MCF 10A (cell line): ENCODE measurements at places on chromosomes 11 and 22. TPM values are rescaled to one million over a fixed set of nuclear protein-coding genes. Genes with fewer than 3 reads are reported as not detected.

OR51E2 gene
- total RNA-seq = not detected in 2 replicates

GGTLC3 gene
- not detected in 2 replicates for total RNA-seq

RAB39A gene
- total RNA-seq = not detected in 2 replicates

HIC2 gene
- 2.2 and 2.5 TPM in 2 replicates for total RNA-seq

SOX6 gene
- 5.2 and 6.4 TPM in 2 replicates for total RNA-seq

DTX4 gene
- total RNA-seq = 3.4 and 4.2 TPM in 2 replicates

LRRC74B gene
- not detected in 2 replicates for total RNA-seq

INPP5J gene
- total RNA-seq = 0.61 and 0.66 TPM in 2 replicates

MYRF gene
- total RNA-seq = 0.16 TPM in 1 of 2 replicates, not detected in the other

KLHDC7B gene
- 0.98 and 4.1 TPM in 2 replicates for total RNA-seq

FXYD2 gene
- not detected in 2 replicates for total RNA-seq

MUC2 gene
- total RNA-seq = 0.02 TPM in 2 replicates

VWA5A gene
- 7.9 and 12.0 TPM in 2 replicates for total RNA-seq

BBOX1 gene
- total RNA-seq = 0.33 TPM in 1 of 2 replicates, not detected in the other
